ENCODE measurements at places on chromosomes 11 and 22.

DNA sequence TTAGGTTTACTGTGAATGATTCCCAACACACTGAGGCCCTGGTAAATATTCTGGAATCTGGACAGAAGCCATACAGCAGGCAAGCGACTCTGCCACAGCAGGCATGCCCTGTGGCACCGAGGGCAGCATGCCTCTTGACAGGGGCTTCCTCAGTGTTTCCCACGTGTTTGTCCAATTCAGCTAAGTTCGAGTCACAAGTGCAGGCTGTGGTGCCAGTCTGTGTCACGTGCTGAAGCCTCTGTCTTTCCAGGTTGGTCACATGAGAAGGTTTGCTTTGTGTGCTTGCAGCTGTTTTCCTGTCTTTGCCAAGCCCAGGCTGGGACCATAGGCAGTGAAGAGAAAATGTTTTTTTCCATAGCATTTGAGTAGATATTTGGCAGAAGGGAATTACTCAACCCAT is 2.4 kb upstream of the PPFIBP2 start:
- no peak for DNase-seq

- no peak for DNase-seq
Observed at GRCh38 chr11:65791719-65792213, 4.9 kb downstream of the OVOL1 start.

DNA sequence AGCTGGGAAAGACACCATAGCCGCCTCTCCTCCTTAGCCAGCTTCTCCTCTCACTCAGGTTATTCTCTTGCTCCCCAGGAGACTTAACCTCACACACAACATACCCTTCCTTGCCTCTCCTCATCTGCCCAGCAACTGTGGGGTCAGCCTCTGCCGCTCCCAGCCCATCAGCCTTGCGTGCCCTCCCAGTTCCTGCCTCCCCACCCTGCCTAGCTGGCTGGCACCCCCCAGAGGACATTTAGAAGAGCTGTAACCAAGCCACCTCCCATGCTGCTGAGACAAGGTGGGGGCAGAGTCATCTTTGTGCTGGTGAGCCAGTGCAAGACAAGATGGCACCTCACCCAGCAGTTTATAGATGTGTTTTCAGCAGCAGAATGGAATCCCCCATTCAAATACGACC is 38.2 kb downstream of the TOM1 start:
- DNase-seq, result no peak

GRCh38 chr11:61904539-61905048 is 12.8 kb downstream of the RAB3IL1 start:
- no peak for DNase-seq

GRCh38 chr11:107385361-107385981 is 72.2 kb downstream of the CWF19L2 start:
- DNase-seq, result no peak

DNA sequence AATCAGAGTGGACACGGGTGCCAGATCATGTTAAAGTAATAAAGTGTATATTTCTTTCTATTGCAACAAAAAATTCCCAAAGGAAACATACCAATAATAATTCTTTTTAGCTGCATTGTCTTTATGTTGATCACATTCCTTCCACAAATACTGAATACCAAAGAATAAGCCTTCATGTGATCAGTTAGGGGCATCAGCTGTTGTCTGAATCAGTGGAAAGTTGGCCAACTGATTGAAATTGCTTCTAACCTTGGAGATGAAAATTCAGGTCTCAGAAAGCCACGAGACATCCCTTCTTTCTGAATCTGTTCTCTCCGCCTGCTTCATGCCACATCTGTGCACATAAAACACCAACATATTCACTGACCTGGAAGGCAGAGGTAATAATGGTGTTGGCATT is 785.2 kb downstream of the KCNA4 start:
- no peak for DNase-seq

- peak; percentile 23 for DNase-seq
Observed at GRCh38 chr11:33375688-33376311, 118.6 kb downstream of the HIPK3 start.

- no peak for DNase-seq
Observed at GRCh38 chr11:2517016-2517385, 72.2 kb downstream of the KCNQ1 start.

DNA sequence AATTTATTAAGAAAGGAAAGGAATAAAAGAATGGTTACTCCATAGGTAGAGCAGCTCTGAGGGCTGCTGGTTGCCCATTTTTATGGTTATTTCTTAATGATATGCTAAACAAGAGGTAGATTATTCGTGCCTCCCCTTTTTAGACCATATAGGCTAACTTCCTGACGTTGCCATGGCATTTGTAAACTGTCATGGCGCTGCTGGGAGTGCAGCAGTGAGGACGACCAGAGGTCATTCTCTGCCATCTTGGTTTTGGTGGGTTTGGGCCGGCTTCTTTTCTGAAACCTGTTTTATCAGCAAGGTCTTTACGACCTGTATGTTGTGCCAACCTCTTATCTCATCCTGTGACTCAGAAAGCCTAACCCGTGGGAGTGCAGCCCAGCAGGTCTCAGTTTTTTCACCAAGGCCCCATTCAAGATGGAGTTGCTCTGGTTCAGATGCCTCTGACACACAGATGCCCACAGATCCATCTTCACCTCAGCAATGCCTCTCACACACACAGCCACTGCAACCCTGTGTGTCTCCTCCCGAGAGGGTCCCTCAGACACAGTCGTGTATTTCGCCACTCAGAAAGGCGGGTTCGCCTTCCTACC is 16.4 kb upstream of the JAM3 start:
- no peak for DNase-seq

DNA sequence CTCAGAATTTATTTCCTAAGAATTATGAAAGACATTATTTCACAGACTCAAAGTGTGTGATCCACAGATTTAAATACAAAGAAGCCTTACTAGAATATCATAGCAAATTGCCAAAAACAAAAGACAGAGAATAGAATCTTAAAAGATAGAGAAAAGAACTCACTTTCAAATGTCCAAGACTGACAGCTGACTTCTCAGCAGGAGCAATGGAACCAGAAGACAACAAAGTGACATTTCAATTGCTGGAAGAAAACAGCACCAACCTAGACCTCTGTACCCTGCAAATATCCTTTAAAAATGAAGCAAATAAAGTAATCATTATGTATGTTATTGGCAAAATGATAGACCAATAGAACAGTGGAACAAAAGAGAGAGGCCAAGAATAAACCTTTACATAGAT is 109.2 kb downstream of the TTC17 start:
- DNase-seq, result no peak

Measured in NCI-H1930 (cell line).